ENCODE measurements at places on chromosomes 11 and 22.

- no peaks in the 10 kb centered on the region for H3K27me3 ChIP-seq
- peaks cover 22% of the 10 kb centered on the region for H3K4me1 ChIP-seq
- no peak overlapping the region for H3K27ac ChIP-seq
- no peak for DNase-seq
Observed at GRCh38 chr11:64164392-64165312, 1.3 kb downstream of the MACROD1 start.

DNA sequence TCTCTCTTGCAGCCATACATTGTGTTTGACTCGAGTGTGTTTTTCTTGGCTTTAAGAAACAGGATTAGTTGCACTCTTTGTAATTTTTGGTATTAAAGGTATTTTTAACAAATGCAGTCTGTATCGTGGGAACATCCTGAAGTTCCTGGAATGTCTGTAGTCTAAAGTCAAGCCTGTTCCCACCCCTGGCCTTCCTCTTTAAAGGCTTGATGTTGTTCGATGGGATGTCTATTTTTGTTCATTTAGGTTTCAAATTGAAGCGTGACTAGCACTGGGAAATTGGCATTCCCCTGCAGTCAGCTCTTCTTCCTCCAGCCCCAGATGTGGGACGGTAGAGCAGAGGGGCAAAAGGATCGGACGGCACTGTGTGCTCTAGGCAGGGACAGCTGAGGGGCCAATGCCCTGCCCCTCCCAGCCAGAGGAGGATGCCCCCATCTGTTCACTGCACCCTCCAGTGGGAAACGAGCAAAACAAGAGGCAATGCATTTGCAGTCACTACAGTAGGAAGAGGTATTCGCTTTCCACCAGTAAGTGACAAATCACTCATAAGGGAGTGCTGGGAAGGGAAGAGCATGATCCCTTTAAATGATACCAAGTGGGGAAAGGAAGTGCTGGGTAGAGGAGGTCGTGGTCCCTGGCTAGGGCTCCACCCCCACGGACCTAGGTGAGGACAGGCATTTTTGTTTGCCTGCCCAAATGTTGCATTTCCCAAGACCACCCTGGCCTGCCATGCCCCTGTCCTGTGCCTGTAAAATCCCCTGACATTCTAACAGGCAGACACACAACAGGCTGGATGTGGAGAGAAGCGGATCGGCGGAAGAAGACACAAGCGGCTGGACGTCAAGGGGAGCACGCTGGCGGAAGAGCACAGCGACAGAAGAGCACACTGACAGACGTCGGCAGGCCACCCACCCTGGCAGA, 47.4 kb upstream of the SEPTIN5 start:
- H3K36me3 ChIP-seq, result no peaks in the 10 kb centered on the region
- H3K4me3 ChIP-seq, result no peak overlapping the region
- no peaks in the 10 kb centered on the region for H3K27me3 ChIP-seq
- no peak overlapping the region for H3K27ac ChIP-seq
- no peak for DNase-seq
- H3K4me1 ChIP-seq, result peaks cover 18% of the 10 kb centered on the region

GRCh38 chr11:129932381-129933067, 37.1 kb upstream of the NFRKB start:
- no peaks in the 10 kb centered on the region for H3K27me3 ChIP-seq
- H3K27ac ChIP-seq, result no peak overlapping the region
- peaks cover 21% of the 10 kb centered on the region for H3K4me1 ChIP-seq
- H3K4me3 ChIP-seq, result no peak overlapping the region

- H3K36me3 ChIP-seq, result no peaks in the 10 kb centered on the region
- no peaks in the 10 kb centered on the region for H3K27me3 ChIP-seq
- no peaks in the 10 kb centered on the region for H3K4me1 ChIP-seq
- no peak overlapping the region for H3K4me3 ChIP-seq
- no peak overlapping the region for H3K27ac ChIP-seq
- DNase-seq, result no peak
Observed at GRCh38 chr11:13310443-13310842, 32.9 kb downstream of the BMAL1 start.

- H3K4me1 ChIP-seq, result no peaks in the 10 kb centered on the region
- DNase-seq, result no peak
- H3K36me3 ChIP-seq, result no peaks in the 10 kb centered on the region
- no peak overlapping the region for H3K4me3 ChIP-seq
- no peak overlapping the region for H3K27ac ChIP-seq
- H3K27me3 ChIP-seq, result peaks cover 61% of the 10 kb centered on the region
Observed at GRCh38 chr11:131095511-131096185, 179.4 kb upstream of the SNX19 start.

- H3K36me3 ChIP-seq, result no peaks in the 10 kb centered on the region
- DNase-seq, result no peak
Observed at GRCh38 chr22:45425101-45425500, 11.6 kb downstream of the RIBC2 start.

DNA sequence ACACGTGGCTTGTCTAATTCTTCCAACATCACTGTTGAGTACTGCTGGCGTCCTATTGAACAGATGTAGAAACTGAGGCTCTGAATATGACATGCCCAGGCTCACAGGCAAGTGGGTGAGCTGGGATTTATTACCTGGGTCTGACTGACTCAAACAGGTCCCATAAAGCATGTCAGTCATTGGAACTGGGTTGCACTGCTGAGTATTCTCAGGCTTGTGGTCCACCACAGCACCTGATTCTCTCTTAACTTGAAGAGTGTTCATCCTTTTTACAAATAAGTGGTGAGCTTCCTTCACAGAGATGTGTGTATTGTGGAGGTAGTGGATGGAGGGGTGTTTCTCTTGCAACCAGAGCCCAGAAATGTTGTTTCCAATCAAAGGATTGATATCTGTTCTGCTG, 44.5 kb downstream of the SC5D start:
- no peak for DNase-seq
- H3K4me3 ChIP-seq, result no peak overlapping the region
- H3K27me3 ChIP-seq, result peaks cover 97% of the 10 kb centered on the region
- H3K4me1 ChIP-seq, result no peaks in the 10 kb centered on the region

- H3K4me3 ChIP-seq, result no peak overlapping the region
- 0 out of 2 replicates have a peak, but pooled peaks cover 8% of the 10 kb centered on the region for H3K4me1 ChIP-seq
- no peak overlapping the region for H3K27ac ChIP-seq
- H3K27me3 ChIP-seq, result no peaks in the 10 kb centered on the region
- no peak for DNase-seq
Observed at GRCh38 chr22:27540656-27541396, 260.7 kb downstream of the MN1 start.

GRCh38 chr11:107567739-107568335, 2.3 kb upstream of the ALKBH8 start:
- no peak for DNase-seq
- no peaks in the 10 kb centered on the region for H3K36me3 ChIP-seq
- peaks cover 27% of the 10 kb centered on the region for H3K4me1 ChIP-seq
- H3K27ac ChIP-seq, result no peak overlapping the region
- H3K4me3 ChIP-seq, result no peak overlapping the region

DNA sequence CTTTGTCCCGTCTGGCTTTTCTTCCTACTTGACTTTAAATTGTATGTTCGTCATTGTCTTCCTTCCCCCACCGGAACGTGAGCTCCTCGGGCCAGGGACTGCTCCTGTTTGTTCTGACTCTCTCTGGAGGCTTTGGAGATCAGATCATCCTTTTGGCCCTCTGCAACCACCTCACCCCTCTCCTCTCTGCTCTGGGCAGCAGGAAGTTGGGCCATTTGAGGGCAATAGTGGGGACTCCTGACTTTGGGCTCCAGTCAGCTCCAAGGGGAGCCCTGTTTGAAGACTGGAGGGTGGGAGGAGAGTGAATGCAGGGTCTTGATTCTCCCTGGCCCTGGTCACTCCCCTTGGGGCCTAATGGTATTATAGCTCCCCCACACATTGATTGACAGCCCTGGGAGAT, 186.3 kb upstream of the B3GAT1 start:
- H3K4me1 ChIP-seq, result no peaks in the 10 kb centered on the region
- H3K36me3 ChIP-seq, result no peaks in the 10 kb centered on the region
- H3K4me3 ChIP-seq, result no peak overlapping the region
- DNase-seq, result no peak

GRCh38 chr11:80024119-80024518, 583.3 kb upstream of the TENM4 start:
- H3K27ac ChIP-seq, result no peak overlapping the region
- H3K4me1 ChIP-seq, result no peaks in the 10 kb centered on the region
- no peaks in the 10 kb centered on the region for H3K27me3 ChIP-seq
- DNase-seq, result no peak
- no peak overlapping the region for H3K4me3 ChIP-seq

- H3K4me1 ChIP-seq, result peaks cover 22% of the 10 kb centered on the region
- H3K27me3 ChIP-seq, result no peaks in the 10 kb centered on the region
- H3K27ac ChIP-seq, result no peak overlapping the region
- no peak overlapping the region for H3K4me3 ChIP-seq
- H3K36me3 ChIP-seq, result no peaks in the 10 kb centered on the region
Observed at GRCh38 chr22:39269095-39269790, 24.5 kb upstream of the PDGFB start.

- no peak overlapping the region for H3K4me3 ChIP-seq
- no peaks in the 10 kb centered on the region for H3K27me3 ChIP-seq
Observed at GRCh38 chr11:69304686-69305085, 10.7 kb downstream of the MYEOV start.

GRCh38 chr22:47788461-47788860, 1026.0 kb downstream of the TBC1D22A start:
- H3K4me1 ChIP-seq, result no peaks in the 10 kb centered on the region
- no peaks in the 10 kb centered on the region for H3K27me3 ChIP-seq
- no peak overlapping the region for H3K4me3 ChIP-seq
- no peaks in the 10 kb centered on the region for H3K36me3 ChIP-seq
- H3K27ac ChIP-seq, result no peak overlapping the region

DNA sequence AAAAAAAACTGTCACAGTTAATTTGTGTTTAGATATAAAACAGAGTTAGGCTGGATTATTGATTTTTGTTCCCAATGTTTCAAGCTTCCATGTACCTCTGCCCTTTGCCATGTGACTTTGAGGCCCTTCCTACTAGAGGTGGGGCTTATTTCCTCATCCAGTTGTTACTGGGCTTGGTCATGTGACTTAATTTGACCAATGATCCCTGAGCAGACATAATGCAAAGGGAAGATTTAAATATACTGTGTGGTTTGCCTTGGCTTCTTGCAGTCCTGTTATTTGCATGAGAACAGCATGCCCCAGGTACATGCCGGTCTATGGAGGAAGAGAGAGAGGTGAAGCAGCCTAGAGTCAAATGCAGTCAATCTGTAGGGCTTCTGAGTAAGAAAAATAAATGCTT, 347.0 kb downstream of the MIAT start:
- no peaks in the 10 kb centered on the region for H3K27me3 ChIP-seq
- H3K27ac ChIP-seq, result no peak overlapping the region
- DNase-seq, result no peak
- H3K4me3 ChIP-seq, result no peak overlapping the region

GRCh38 chr11:45929486-45930030, 7.1 kb downstream of the LARGE2 start:
- H3K4me3 ChIP-seq, result no peak overlapping the region
- no peak overlapping the region for H3K27ac ChIP-seq
- no peaks in the 10 kb centered on the region for H3K36me3 ChIP-seq
- no peaks in the 10 kb centered on the region for H3K27me3 ChIP-seq
- no peak for DNase-seq

DNA sequence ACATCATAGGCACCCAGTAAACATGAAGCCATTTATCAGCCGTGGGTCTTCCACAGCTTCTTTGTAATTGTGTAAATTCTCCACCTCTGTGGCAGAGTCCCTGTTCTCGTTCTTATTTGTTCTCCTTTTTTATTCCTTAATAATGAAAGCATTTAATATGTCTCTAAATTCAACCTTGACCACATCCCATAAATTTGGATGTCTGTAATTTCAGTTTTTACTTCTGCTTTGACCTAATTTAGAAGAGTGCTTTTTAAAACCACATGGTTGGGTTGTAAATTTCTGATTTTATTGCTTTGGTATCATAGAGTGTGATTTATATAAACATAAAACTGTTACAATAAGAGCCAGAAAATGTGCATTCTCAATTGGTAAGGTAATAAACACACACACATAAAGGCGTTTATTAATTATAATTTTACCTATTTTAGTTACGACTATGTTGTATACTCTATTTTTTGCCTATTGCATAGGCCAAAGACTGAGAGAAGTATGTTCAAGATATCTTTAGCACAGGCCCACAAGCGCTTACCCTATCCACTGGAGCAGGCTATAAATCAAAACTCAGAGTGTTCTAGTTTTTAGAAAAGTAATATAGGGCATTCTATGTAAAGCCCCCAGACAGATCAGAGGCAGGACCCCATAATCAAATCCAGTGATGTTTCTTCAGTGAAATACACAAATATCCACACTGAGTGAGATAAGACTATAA, 58.0 kb upstream of the CCND1 start:
- no peak overlapping the region for H3K27ac ChIP-seq
- peaks cover 16% of the 10 kb centered on the region for H3K27me3 ChIP-seq
- H3K36me3 ChIP-seq, result no peaks in the 10 kb centered on the region
- no peak overlapping the region for H3K4me3 ChIP-seq
- no peaks in the 10 kb centered on the region for H3K4me1 ChIP-seq
